ENCODE measurements at places on chromosomes 6 and 20.

- no peak for DNase-seq
These were observed 26.8 kb downstream of the MCM8 start for GRCh38 chr20:5977223-5977622.

GRCh38 chr6:25536781-25537180 is 115.2 kb upstream of the SCGN start:
- DNase-seq, result no peak

- no peak for DNase-seq
These were observed 205.7 kb downstream of the EPM2A start for GRCh38 chr6:145529582-145529981.

- no peak for DNase-seq
These were observed 46.4 kb upstream of the FERMT1 start for GRCh38 chr20:6169251-6169650.

- peak; percentile 67 for DNase-seq
These were observed at the start of gene HLA-DRB1 for GRCh38 chr6:32589596-32590449. HLA-DRB1 (minus strand) TSS chr6:32589848; CDS start chr6:32589742, 106 bp downstream.

- peak; percentile 100 for DNase-seq
These were observed 58.6 kb upstream of the SNX9 start for GRCh38 chr6:157764178-157765068.

DNA sequence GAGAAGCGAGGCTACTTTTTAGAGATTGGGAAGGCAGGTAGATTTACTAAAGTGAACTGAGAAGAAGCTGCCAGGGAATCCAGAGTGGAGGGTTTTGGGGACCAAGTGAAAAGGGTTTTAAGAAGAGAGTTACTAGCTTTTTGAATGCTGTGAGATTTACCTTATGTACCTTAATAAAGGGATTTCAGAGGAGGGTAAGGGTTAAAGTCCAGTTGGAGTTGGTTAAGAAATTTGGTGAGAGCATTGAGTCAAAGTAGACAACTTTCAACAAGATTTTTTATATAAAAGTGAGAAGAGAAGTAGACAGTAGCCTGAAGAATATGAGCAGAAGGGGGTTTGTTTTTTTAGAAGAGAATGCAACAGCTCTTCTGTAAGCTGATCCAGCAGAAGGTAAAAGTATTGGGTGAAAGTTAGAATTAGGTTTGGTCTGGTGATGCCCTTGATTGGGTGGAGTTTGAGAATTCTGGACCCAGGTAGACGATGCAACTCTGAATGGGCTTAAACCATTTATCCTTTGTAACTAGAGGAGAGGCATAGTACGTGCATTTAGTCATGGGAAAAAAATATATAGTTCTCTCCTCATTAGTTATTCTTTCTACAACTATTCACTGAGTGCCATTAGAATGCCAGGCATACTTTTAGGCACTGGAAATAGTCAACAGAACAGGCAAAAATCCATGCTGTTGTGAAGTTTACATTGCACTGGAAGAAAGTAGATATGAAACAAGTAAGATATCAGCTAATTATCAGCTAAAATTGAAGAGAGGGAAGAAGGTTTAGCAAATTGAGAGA is 44.8 kb downstream of the ATRN start:
- DNase-seq, result no peak

DNA sequence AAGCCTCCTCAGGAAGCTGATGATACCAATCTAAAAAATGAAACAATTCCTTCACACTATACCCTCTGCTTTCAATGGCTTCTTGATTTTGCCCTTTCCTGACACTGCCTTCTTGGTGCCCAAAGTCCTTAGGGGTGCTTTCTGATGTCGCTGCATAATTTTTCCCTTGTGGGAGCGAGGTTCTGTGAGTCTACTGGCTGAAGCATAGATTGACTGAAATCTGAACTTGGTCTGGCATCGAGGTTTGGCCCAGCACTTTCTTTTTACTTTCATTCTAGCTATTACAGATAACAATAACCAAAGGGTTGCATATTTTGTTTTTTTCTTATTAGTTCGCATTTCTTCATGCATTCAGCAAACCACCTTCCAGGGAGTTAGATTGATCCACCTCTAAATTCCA is 65.8 kb downstream of the E2F3 start:
- DNase-seq, result no peak

- no peak for DNase-seq
These were observed 137.2 kb downstream of the MAP3K4 start for GRCh38 chr6:161128680-161129196.

GRCh38 chr20:13610184-13610583 is 28.5 kb downstream of the TASP1 start:
- DNase-seq, result peak; percentile 2

GRCh38 chr6:9612489-9612888 is 802.4 kb downstream of the TFAP2A start:
- DNase-seq, result no peak

DNA sequence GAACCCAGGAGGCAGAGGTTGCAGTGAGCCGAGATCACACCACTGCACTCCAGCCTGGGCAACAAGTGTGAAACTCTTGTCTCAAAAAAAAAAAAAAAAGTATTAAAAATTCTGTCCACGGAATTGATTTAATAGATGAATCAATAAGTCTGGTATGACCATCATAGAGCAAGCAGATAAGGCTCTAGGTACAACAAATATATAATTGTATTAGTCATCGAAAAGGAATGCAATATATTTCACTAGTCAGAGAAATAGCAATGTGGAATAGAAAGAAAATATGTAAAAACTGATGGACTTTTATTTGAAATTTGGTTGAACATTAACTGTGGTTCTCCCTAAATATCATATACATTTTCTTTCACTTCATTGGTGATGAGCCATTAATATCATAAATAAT is 476.8 kb upstream of the AGPAT4 start:
- DNase-seq, result no peak

GRCh38 chr6:21476112-21476511 is 117.4 kb upstream of the SOX4 start:
- no peak for DNase-seq

GRCh38 chr20:64039293-64040160 is 3.5 kb downstream of the C20orf204 start:
- DNase-seq, result no peak

DNA sequence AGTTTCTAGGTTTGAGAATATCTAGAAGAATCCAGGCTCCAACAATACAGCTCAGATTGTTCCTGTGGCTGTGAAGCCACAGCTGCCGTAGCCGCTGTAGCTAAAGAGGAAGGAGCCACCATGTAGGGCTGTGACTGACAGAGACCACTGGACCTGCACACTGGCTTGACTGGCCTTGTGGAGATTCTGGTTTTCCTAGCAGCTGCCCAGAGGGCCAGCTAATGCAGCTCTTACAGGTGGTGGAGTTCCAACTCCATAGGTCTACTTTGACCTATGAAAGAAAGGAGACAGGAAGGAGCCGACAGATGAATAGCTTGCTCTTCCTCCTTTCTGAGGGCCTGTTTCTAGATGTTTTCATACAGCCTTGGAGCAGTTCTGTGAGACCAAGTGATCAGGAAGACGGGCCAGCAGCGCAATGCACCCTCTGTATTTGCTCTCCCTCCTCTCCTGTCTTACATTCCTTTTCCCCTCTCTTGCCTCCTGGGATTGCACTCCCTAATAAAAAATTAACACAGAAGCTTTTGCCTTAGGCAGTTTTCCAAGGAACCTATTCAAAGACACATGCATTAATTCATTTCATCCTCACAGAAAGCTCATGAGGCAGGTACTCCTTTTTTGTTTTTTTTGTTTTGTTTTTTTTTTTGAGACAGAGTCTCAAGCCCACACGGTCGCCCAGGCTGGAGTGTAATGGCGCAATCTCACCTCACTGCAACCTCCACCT is 51.8 kb upstream of the MYB start:
- DNase-seq, result peak; percentile 49

DNA sequence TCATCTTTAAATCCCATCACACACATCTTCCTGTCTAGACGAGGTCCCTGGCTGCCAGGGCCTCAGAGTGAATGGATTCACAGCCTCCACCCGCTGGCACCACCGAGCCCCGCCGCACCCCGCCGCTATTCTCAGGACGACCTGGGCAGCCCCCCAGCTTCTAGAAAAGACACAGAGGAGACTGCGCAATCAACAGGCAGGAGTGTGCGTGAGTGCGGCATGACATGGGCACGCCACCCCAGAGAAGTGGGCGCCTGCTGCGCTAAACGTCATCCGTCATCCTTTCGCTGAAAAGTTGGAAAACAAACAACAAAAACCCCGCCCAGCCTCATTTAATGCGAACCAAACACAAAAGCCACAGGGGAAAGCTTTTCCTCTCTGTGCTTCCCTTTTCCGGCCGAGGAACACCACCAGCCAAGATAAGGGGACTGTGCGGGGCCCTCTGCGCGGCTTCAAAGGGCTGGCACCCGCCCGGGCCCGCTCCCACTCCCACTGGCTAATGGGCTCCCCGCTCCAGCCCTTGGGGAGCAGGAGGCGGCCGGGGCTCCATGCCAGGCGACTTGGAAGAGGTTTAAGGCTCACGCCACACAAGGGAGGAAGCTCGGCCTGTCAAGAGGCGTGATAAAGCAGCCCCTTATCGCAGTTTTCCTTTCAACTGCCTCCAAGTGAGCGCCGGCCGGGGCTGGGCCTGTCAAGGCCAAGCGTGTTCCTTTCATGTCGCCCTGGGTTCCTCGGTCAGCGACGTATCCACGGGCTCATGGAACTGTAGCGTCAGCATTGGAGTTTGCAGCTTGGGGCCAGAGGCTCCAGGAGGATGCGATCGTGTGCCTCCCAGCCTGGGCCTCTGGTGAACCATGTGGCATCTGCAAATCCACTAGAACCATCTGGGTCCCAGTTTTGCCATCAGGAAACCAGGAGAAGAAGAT is 50.1 kb downstream of the NFATC2 start:
- peak; percentile 63 for DNase-seq

DNA sequence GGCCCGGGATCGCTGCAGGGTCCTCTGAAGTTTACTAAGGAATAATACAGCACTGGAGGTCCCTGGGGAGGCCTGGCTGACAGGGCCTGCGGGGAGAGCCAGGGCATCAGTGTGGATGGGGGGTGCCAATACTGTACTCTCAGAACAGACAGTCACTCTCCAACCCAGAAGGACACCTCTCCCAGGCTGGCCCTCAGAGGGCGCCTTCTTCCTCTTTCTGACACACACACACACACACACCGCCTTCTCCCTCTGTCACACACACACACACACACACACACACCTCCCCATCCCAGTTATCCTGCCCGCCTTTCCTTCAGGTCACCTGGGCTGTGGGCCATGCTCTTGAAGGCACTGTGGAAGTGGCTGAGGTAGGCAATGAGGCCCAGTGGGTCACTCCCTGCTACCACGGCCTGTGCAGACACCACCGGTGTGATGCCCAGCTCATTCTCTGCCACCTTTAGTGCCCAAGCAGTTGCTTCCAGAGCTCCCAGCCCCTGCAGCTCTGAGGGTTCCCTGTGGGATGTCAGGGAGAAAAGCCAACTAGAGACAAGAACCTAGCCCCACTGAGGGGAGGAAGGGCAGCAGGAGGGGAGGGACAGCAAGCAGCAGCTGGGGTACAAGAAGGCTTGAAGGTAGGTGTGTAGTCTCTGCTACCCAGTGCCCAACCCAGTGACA is 7.5 kb downstream of the SMPD2 start:
- peak; percentile 55 for DNase-seq

- peak; percentile 20 for DNase-seq
These were observed 769 bp downstream of the CCN6 start for GRCh38 chr6:112054555-112055190.

- DNase-seq, result no peak
These were observed 162.2 kb downstream of the NKAIN2 start for GRCh38 chr6:123965894-123966293.

GRCh38 chr20:56223352-56223751 is 25.2 kb upstream of the MC3R start:
- DNase-seq, result no peak

DNA sequence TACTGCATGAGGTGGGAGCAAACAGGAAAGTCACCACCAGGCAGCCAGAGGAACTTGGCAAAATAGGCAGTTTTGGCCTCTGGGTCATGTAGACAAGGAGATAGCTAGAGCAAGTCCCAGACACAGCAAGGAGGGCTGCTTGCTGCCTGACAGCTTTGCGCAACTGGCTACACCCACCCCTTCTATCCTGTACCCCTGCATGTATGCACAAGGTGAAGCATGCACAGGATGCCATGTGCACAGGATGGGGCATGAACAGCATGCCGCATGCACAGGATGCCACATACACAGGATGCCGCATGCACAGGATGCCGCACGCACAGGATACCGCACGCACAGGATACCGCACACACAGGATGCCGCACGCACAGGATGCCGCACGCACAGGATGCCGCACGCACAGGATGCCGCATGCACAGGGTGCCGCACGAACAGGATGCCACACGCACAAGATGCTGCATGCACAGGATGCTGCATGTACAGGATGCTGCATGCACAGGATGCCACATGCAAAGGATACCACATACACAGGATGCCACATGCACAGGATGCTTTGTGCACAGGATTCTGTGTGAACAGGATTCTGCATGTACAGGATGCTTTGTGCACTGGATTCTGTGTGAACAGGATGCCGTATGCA is 104.9 kb upstream of the IYD start:
- DNase-seq, result no peak

- DNase-seq, result no peak
These were observed 144.5 kb upstream of the RALGAPA2 start for GRCh38 chr20:20856956-20857355.

- no peak for DNase-seq
These were observed 19.3 kb upstream of the SLCO4A1 start for GRCh38 chr20:62622877-62623487.

DNA sequence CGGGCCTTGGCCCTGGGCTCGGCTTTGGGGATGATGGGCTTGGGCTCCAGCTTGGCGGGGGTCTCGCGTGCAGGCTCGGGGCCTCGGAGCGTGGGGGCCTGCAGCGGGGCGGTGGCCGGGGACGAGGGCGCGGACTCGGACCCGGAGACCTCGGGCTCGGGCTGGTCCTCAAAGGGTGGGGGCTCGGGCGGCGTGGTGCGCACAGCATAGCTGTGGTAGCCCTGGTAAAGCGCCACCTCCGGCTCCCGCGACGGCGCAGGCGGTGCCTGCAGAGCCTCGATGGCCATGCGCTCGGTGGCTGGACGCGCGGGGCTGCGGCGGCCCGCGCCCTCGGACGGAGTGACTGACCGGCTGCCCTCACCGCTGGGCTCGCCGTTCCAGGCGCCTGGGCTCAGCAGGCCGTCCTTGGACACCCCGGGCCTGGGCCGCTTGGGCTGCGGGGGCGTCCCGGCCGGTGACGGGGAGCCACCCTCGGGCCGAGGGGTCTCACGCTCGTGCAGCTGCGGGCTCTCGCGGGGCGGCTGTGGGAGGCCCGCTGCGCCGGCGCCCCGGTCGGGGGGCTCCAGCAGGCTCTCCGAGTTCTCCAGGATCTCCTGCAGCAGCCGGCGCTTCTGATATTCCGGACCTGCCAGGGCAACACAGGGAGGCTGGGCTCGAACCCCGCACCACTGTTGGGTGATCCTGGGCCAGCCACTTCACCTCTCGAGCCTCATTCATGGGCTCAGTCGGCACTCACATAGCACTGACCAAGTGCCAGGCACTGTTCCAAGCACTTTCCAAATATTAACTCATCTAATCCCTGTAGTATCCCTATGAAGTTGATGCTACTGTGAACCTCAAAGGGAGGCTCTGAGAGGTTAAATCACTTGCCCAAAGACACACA is 71.0 kb downstream of the JPH2 start:
- DNase-seq, result no peak
